ENCODE measurements at places on chromosomes 13 and 19.

GRCh38 chr19:7257148-7258040 lies 36.8 kb downstream of the INSR start:
- no peak for DNase-seq

GRCh38 chr13:94061301-94061700 lies 418.2 kb downstream of the DCT start:
- no peak for DNase-seq

- no peak for DNase-seq
Measured at GRCh38 chr13:45299194-45299593, 41.8 kb downstream of the TPT1 start.

GRCh38 chr19:30083125-30083681 lies 141.2 kb downstream of the URI1 start:
- no peak for DNase-seq

- DNase-seq = no peak
Measured at GRCh38 chr19:18865106-18865972, 30.6 kb downstream of the CERS1 start.

GRCh38 chr13:59043016-59043415 lies 1120.7 kb downstream of the DIAPH3 start:
- no peak for DNase-seq

- DNase-seq = no peak
Measured at GRCh38 chr13:51237887-51238286, 15.7 kb downstream of the FAM124A start.

- DNase-seq = no peak
Measured at GRCh38 chr19:29375429-29376119, 150.2 kb upstream of the VSTM2B start.

GRCh38 chr13:27110056-27110746 lies 61.4 kb downstream of the USP12 start:
- no peak for DNase-seq

DNA sequence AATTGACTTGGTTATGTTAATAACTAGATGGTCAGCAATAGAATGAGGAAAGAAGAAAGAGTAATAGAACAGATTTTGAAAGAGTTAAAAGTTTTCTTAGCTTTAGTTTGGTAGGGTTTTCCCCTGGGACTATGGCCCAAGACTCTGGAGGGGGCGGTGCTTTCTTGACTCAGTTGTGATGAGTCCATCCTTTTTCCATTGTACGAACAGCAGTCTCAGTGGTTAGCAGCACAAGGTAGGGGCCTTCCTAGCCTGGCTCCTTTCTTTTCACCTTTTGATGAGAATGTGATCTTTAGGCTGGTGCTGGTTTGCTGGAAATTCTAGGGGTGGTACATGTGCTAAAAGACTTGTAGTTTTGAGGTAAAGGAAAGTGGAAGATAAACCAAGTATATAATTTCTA lies 38.8 kb downstream of the ZNF506 start:
- DNase-seq = no peak

DNA sequence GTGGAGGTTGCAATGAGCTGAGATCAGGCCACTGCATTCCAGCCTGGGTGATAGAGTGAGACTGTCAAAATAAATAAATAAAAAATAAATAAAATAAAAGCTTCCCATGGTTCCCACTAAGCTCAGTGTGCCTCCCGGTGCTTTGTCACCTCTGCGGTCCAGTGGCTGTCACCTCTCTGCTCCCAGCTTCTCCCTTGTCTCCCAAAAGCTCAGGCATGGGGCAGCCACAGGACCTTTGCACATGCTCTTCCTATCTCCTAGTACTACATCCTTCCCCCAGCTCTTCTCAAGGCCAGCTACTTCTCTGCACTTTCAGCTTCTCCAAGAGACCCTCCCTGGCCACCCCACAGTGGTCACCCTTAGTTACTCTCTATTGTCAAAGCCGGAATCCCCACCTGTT lies 7.6 kb upstream of the MATK start:
- no peak for DNase-seq

DNA sequence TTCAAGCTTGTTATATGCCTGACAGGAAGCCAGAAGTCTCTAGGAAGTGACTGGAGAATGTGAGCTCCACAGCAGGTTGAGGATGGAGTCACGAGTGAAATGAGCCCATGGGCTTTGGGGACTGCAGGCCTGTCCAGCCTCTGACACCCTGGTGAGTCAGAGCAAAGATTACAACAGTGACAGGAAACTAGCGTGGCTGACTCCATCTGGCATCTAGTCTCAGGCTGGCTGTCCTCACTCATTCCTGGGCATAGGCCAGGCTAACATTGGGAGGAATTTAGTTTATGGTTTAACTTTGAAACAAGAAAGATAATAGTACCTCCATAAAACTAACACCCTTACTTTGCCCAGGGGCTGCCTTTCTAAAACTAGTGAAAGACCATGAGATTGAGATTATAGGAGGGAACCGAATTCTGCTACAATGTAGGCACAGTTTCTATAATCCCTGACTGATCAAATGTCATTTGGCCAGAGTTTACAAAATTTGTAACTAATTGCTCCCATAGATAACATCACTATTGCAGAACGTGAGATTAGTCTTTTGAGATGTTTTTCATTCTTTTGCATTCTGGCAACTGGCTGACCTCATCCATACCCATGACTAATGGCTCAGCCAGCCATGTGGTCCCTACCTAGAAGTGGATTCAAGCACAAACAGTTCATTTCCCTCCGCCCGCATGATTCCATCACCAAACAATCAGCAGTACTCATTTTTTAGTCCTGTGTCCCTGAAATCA lies 28.4 kb downstream of the PSG1 start:
- DNase-seq = no peak

DNA sequence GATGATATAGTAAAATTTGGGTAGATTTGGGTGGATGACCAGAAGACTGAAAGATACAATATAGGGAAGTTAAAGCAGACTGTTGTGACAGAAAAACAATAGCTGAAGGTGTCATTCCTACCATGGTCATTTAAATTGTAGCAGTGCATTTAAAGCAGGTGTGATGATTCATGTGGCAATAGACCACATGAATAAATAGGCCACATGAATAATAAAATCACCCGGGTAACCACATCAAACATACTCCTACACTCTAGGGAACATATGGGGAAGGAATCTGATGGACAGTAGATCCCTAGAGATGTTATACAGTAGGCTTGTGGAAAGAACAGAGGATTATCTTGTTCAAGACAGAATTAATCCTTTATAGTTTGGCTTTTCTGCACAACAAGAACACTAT lies 392.6 kb downstream of the SLITRK5 start:
- no peak for DNase-seq

DNA sequence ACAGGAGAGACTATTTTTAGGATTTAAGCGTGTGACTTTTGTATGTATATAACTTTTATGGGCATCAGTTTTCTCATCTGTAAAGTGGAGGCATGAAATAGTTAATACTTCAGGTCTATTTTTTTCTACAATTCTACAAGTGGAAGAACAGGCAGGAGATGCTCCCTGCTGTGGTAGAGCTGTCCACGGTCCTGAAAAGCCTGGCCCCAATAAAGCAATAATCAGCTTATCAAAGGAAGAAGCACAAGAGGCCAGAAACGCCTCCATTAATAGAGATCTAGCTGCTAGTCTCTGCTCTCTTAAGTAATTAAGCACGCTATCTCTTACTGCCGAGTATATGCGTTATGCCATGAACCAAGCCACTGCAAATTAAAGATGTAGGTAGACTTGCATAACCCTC lies 28.0 kb upstream of the WASF3 start:
- no peak for DNase-seq

GRCh38 chr13:73532987-73533510 lies 474.2 kb downstream of the KLF5 start:
- no peak for DNase-seq

DNA sequence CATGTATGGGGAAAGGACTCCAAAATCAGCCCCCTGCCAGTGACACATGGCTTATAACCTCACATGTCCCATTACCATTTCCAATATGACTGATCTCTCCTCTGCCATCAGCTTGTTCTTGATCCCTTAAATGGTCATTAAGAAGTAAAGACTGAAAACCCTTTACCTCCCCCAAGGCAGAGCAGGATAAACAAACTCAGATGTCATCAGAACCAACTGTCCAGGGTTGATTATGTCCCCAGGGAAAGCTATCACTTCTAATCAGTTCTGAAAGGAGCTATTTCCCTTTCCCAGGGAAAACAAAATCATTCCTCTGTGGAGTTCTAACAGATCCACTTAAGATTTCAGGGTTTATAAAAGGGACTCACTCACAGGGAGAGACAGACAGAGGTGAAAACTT lies 350.9 kb downstream of the SUCLA2 start:
- DNase-seq = no peak

DNA sequence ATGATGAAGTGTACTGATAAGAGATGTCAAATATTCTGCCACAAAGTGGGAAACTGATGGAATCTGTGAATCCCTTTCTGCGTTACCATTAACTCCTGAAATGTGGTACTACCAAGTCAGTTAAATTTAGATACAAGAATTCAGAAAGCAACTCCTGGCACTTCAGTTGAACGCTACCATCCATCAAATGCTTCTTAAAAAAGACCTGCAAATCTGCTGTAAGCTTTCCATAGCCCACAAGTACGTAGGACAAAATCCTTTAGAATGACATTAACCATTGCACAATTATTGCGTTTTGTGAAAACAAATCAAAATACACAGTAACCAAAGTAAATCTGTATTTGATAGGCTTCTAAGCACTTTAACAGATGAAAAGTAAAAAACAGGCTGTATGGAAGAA lies 5.4 kb downstream of the SMAD9 start:
- no peak for DNase-seq

GRCh38 chr13:76009267-76009890 lies 373.2 kb downstream of the LMO7 start:
- no peak for DNase-seq

GRCh38 chr19:425056-425455 lies 16.1 kb upstream of the C2CD4C start:
- DNase-seq = no peak

DNA sequence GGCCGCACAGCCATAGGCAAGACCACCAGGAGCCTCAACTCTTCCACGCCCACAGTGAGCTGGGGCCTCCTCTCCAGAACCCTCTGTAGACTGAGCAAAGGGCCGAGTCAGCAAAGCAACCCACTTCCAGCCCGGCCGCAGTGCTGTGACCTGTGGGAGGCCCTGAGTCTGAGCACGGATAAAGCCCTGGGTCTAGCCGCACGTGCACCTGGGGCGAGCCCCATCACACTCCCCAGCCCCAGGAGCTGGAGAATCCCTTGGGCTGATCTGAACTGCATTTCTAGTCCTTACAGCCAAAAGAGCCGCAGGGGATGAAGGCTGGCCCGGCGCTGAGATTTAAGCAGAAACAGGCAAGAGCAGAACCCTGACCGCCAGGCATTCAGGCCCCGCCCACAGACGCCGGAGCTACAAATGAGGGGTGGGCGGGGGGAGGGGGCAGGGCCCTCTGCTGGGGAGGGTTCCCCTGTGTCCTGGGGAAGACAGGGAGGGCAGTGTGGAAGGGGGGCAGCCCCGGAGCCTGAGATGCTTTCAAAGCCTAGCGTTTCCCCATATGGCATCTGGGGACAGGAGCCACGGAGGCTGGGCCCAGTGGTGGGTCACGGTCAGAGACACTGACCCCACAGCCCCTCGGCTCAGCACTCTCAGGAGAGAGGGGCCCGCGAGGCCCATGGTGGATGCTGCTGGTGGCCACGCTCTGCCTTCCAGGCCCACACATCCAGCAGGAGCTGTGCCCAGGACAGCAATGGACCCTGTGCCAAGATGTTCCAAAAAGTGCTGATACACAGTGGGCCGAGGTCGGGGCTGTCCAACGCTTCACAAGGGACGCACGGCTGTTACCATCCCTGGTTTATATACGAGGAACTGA lies 4.9 kb downstream of the TMEM259 start:
- DNase-seq = no peak

GRCh38 chr13:94548382-94548781 lies 47.6 kb downstream of the TGDS start:
- no peak for DNase-seq

- no peak for DNase-seq
Measured at GRCh38 chr13:113053801-113054604, 51.6 kb upstream of the F7 start.

DNA sequence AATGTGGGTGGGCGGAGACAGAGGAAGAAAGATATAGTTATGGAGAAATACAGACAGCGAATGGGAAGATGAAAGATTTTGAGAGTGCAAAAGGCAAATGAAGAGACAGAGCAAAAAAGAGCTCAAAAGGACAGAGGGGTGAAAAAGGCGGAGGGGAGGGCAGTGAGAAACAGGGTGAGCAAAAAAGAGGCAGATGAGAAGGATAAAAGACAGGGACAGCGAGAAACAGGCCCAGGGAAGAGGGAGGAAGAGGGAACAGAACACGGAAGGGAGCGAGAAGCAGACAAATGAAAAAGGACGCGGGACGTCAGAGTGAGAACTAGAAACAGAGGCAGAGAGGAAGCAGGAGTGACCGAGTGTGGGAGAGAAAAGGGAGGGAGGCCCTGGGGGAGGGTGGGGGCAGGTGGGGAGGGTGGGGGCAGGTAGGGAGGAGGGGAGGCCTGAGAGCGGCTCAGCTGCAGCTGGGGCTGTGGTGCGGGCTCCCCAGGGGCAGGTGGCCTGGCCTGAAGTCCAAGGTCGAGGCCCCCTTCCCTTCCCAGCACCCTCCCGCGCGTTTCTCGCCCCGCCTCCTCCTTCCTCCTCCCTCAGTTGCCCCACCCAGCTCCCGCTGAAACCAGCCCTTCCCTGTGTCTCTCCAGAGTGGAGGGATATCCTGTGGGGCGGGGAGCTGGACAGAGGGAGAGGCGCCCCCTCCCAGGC lies 2.9 kb downstream of the KLK1 start:
- no peak for DNase-seq

GRCh38 chr19:51549533-51550324 lies 18.3 kb upstream of the SIGLEC6 start:
- no peak for DNase-seq

- DNase-seq = no peak
Measured at GRCh38 chr13:23443110-23443509, 9.6 kb upstream of the SACS start.

DNA sequence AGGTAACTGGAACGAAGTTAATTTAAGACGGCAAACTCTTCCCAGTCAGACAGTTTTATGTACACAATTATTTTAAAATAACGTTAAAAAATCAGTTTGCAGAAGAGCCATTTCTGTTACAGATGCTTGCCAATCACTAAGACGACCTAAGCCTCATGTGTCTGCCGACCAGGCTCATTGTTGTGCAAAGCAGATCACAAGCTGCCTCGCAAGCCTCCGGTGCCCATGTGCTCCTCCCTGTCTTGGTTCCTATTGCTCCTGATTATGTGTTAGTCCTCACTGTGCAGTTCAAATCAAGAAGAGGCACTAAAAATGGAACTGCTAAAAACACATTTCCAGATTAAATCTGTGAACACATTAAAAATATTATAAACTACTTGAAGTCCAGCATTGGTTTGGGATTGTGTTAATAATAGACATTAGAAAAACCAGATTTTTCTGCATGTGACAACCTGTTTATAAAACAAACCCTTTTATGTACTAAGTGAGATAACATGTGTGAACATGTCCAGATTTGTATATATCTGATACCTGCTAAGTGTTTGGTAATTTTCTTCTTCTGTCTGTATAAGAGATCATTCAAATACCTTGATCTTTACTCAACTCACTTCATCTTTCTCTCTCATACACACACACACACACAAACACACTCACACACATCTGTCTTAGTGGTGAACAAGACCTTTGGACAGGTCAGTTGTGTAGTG lies 81.9 kb upstream of the SLC15A1 start:
- no peak for DNase-seq
